ENCODE measurements at places on chromosomes 13 and 19.

- DNase-seq, result no peak
These were observed 1.1 kb downstream of the NAA16 start for GRCh38 chr13:41312176-41312500.

DNA sequence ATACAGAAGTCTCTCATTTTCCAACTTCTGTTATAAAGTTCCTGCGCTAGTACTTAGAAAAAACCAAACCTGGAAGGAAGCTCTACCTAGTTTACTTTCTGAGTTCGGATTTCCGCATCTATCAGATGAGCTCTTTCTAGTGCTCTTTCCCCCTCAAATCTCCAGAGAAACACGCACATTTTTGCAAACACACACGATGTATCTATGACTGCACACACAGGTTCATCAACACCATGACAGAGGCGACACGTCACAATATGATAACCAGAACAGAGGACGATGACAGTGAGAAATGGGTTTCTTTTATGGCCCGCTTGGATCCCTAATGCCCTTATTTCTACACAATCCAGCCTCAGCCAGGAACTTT lies 629 bp upstream of the LRRC63 start:
- no peak for DNase-seq

- DNase-seq, result no peak
These were observed 36.2 kb downstream of the METTL21C start for GRCh38 chr13:102658660-102659059.

- DNase-seq, result no peak
These were observed 13.4 kb upstream of the GJB2 start for GRCh38 chr13:20206065-20206697.

GRCh38 chr19:40556953-40557530 lies 19.6 kb upstream of the SHKBP1 start:
- no peak for DNase-seq

DNA sequence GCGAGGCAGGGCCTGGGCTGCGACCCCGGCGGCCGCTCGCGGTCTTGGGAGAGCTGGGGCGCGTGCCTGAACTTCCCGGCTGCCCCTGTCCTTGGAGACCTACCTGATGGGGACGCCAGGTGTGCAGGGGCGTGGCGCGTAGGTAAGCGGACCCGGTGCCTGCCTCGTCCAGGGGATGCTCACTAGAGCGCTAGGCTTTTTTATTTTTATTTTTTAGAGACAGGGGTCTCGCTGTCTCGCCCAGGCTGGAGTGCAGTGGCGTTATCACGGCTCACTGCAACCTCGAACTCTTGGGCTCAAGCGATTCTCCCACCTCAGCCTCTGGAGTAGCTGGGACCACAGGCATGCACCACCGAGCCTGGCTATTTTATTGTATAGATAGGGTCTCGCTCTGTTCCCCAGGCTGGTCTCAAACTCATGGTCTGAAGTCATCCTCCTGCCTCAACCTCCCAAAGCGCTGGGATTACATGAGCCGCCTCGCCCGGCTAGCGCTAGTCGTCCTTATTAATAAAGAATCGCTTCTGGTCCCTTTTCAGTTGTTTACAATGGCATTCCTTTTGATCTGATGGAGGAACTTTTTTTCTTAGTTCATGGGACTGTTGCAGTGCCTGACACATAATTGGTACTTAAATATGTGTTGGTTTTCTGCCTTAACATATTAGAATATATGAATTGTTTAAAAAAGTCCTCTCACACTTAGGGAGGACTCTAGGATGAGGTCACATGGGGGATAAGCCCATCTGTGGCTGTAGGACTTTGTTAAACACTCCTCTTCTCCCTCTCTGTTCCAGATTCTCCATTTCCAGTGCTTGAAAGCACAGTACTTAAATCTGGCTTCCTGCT lies 812 bp downstream of the DPY19L3 start:
- DNase-seq, result peak; percentile 12

DNA sequence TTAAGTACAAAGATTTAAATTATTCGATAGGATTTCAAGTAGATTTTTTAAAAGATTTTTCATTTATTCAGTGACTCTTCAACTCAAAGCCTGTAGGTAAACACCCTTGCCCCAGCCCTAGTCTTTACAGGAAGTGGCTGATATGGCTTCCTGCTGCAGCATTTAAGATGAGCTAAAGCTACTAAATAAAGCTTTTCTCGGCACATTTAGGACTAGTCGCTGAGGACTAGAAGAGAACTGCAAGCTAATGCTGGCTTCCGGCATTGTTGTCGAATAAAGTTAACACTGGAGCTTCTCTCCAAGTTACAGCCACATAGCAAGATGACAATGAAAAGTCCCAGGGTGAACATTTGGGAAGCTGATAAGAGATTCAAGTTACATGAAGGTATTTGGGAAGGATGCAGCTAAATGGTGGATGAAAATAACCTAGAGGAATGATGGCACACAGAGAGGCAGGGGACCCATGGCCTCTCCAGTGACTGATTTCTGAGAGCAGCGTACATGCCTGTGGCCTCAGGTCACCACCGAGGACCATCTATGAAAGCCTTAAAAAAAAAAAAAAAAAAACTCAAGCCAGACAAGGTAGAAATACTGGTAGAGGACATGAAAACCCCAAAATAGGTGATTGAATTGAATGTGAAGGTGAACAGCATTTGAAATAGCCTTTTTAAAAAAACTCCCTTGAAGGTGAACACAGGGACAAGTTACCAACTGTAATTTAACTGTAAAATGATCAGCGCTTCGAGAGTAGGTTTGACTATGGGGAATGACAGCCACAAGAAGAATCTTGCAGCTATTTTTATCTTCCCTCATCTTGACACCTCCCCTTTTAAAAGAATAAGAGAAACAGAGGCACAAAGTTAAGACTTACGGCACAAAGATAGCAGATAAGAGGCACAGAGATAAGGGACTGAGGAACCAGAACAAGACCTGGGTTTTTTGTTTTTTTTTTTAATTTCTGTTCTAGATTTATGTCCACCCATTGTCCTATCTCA lies 155.4 kb downstream of the DCT start:
- no peak for DNase-seq

- no peak for DNase-seq
These were observed 322 bp downstream of the ZNF558 start for GRCh38 chr19:8831832-8832131.

GRCh38 chr13:51118809-51119431 lies 7.8 kb upstream of the C13orf42 start:
- no peak for DNase-seq

GRCh38 chr19:12801466-12802266 lies at the start of the genes PRDX2 and THSD8:
PRDX2 (minus strand) TSS chr19:12801800; CDS start chr19:12801261, 539 bp downstream.
THSD8 (plus strand) TSS chr19:12802069; CDS start chr19:12802072, 3 bp downstream.
- no peak for DNase-seq

All from HCT116 (cell line).